ENCODE measurements at places on chromosomes 12 and 14.
A peak's percentile ranks its signal among the peaks of the same experiment; 100 is the strongest.

DNA sequence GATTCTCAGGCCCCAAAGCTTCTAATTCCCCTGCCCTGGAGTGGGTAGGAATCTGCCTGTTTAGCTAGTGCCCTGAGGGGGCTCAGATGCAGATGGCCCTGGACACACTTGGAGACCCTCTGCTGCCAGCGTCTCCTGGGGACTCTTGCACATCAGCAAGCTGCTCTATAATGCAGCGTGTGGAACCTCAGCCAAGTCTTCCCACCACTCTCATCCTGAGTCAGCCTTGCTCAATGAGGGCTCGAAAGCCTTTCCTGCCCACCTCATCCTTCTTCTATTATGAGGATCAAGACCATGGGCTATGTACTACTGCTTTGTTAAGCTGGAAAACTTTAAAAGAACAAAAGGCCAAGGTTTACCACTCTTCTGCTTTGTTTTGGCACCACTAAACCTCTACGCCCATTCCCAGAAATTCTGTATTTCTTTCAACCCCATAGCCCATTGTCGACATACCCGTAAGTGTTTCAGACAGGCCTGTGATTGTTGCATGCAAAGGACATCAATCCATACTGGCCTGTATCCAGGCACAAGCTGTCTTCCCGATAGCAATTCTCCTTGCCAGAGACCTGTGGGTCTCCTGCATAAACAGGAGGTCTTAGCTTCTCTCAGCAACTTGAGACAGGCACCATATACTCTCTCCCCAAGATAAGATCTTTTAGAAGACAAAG is 246.9 kb downstream of the DPF3 start:
- no peak for DNase-seq

GRCh38 chr12:24937553-24938244 is 11.2 kb downstream of the BCAT1 start:
- no peak for DNase-seq

DNA sequence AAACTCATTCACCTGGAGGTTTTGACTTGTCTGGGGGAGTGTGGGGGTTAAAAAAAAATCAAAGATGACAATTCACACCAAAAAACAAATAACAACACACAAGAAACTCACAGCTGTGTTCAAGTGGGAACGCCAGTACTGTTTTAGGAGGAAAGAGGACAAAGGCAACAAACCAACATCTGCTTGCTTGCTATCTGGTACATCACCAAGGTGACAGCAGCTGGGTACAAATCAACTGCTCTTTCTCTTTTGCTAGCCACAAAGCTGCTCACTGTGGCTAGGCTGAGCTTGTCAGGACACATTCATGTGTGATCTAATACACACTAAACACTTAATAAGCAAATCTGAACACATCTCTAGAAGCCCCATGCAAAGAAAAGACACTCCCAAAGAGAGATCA is 128.0 kb upstream of the RAP1B start:
- DNase-seq = peak; percentile 11

DNA sequence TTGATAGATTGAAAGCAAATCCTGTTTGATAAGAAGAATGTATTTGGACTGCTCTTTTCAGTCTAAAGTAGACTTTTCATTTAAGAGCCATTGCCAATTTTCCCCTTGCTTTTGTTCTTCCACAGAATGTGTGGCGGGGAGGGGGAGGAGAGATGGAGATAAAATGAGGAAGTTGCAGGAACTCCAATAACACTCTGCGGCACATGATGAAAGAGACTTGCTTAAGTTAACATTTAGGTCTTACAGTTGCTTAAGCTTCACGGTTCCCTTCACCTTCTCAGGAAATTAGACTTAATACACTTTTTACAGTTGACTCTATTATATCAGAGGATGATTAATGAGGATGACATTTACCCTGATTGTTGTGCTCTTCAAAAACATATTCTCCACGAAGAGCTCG is 537.3 kb downstream of the TMTC2 start:
- no peak for DNase-seq

DNA sequence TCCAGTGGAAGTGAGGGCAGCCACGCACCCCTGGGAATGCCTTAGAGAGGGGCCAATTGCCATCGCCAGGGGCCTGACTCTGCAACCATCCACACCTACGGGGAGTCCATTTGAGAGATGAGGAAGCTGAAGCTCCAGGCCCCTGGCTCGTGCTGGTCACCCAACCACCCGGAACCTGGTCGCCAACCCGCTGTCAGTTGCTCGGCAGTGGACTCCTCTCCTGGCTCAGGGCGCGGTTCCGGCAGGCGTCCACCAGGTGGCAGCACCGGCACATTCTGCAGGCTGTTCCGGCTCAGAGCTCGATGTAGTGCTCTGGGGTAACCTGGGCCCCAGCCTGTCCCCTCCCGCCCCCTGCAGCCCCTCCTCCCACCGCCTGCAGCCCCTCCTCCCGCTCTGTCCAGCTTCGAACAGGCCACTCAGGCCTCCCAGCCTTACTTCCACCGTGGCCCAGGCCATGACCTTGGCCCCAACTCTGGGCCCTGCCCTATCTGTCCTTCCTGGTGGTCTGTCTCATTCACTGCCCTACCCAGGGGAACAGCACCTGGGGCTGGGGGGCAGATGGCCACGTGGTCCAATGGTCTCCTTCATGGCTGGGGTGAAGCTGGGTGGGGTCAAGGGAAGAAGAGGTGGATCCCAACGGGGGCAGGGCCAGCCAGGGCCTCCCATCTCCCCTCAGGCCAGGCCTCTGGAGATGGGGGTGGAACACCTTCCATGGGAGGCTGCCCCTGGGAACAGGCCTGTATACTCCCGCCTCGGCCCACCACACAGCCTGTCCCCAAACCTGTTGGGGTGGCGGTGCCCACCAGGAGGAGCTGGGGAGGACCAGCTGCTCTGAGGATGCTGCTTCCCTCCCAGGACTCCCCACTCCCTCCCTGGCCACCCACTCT is 15.7 kb downstream of the SIVA1 start:
- peak; percentile 93 for DNase-seq

DNA sequence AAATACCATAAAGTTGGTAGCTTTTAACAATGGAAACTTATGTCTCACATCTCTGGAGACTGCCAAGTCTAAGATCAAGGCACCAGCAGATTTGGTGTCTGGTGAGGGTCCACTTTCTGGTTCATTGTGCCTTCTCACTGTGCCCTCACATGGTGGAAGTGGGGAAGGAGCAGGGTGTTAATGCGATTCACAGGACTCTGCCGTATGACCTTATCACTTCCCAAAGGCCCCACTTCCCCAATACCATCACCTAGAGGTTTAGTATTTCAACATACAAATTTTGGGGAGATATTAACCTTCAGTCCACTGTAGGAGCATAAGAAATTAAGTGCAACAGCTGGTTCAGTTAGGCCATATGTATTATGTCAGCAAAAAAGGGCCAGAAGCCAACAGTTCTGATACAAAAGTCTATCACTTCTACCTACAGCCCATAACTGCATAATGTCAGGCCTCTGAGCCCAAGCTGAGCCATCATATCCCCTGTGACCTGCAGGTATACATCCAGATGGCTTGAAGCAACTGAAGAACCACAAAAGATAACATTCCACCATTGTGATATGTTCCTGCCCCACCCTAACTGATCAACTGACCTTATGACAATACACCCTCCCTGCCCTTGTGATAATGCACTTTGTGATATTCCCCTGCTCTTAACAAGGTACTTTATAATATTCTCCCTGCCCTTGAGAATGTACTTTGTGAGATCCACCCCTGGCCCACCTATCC is 24.7 kb downstream of the DDHD1 start:
- no peak for DNase-seq

DNA sequence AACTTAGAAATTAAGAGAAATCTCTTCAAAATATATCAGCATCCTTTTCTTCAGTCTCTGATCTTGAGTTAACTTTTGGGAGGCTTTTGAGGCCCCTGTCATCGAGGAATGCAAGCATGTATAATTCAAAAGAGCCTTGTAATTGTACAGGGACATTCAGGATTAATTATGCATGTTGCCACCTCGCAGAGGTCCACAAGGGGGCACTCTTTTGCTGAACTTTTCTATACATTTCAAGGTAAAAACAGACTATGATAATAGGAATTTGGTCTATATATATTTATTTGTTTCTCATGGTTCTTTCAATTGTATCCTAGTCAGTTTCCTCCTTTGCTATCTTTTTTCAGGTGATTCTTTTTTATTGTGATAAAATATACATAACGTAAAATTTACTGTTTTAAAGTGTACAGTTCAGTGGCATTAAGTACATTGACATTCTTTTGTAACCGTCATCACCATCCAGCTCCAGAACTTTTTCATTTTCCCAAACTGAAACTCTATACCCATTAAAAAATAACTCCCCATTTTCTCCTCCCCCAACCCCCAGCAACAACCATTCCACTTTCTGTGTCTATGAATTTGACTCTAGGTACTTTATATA is 47.0 kb upstream of the SLC2A13 start:
- peak; percentile 52 for DNase-seq

DNA sequence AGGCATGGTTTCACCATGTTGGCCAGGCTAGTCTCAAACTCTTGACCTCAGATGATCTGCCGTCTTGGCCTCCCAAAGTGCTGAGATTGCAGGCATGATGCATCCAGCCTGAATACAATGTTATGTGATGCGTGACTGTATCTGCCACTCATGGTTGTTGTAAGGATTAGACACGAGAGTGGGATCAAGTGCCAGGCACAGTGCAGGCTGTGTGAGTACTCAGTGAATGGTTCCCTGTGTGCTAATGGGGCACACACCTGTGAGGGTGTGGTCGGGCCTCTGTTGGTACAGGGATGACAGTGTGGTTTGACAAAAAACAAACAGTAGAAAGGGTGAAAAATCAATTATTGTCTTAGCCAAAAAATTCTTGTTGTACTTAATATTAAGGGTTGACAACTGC is 61.8 kb downstream of the TECPR2 start:
- DNase-seq = no peak

GRCh38 chr12:64090047-64090446 is 132.0 kb downstream of the KICS2 start:
- DNase-seq = no peak

- no peak for DNase-seq
These were observed 39.4 kb upstream of the BMP4 start for GRCh38 chr14:53996041-53996440.

DNA sequence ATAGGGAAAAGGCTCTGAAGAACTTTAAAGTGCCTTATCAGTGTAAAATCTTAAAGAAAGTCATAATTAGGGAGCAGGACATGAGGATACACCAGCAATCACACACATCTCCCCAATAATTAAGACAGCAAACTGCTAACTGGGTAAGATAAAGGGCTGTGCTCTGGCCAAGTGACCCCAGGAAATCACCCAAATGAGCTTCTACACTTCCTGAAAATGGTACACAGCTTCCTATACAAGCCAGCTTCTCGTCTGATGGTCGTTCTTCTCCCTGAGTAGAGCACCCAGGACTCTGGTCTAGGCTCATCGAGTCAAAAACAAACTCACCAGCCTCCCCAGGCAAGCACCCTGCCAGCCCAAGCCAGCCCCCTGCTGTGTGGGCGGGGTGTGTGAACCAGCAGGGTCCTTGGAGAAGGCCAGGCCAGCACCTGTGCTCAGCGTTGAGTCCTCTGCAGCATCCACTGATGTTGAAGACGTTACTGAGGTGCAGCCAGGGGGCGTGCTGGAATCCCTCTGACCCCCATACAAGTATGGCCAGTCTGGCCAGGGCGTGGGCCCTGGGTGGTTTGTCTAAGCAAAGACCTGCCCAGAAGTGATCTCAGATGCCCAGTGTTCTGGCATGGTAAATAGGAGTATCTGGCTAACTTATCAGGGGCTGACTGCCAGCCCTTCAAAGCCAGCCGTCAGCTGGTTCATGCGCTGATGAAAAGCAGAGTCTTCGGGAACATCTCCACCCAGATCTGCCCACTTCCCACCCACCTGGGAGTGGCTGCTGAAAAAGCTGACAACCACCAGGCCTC is 41.4 kb downstream of the ACTN1 start:
- peak; percentile 49 for DNase-seq

- DNase-seq = no peak
These were observed 149.6 kb downstream of the MED13L start for GRCh38 chr12:116127859-116128258.

- no peak for DNase-seq
These were observed 24.0 kb downstream of the FKBP11 start for GRCh38 chr12:48901278-48901677.

- DNase-seq = no peak
These were observed 80.7 kb downstream of the IRF2BPL start for GRCh38 chr14:76947838-76948184.

- peak; percentile 77 for DNase-seq
These were observed at the start of gene DGLUCY for GRCh38 chr14:91113829-91114078. TSS of gene DGLUCY (plus strand) at chr14:91114073. CDS start at chr14:91160295, 46,222 bp downstream.

DNA sequence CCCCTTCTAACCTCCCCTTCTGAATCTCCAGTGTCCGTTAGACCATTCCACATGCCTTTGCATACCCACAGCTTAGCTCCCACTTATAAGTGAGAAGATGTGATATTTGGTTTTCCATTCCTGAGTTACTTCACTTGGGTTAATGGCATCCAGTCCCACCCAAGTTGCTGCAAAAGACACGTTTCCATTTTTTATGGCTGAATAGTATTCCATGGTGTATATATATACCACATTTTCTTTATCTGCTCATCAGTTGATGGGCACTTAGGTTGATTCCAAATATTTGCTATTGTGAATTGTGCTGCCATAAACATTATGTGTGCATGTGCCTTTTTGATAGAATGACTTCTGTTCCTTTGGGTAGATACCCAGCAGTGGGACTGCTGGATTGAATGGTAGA is 67.8 kb downstream of the MVK start:
- DNase-seq = no peak

DNA sequence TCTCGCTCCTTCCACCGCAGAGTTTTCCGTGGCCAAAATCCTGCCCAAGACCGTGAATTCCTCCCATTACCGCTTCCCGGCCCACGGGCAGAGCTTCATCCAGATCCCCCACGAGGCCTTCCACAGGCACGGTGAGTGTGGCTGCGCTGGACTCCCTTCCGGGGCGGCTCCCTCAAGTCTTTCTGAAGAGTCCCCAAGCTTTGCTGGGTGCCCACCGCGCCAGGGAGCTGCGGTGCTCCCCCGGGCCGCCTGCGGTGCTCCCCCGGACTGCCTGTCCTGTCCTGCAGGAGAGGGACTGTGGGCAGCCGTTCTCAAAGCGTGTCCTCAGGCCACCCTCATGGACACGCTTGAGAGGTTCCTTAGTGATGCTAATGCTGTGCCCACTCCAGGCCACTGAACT is 50.5 kb downstream of the ADGRD1 start:
- DNase-seq = no peak

- peak; percentile 40 for DNase-seq
These were observed 1.5 kb downstream of the WNK1 start for GRCh38 chr12:753611-754472.

- no peak for DNase-seq
These were observed 16.2 kb downstream of the PXN start for GRCh38 chr12:120249266-120249874.
